H7 (cell line): ENCODE measurements at places on chromosomes 2 and 18.
A peak's percentile ranks its signal among the peaks of the same experiment; 100 is the strongest.

GRCh38 chr2:182822733-182823132 is 43.7 kb downstream of the FRZB start:
- DNase-seq: no peak

DNA sequence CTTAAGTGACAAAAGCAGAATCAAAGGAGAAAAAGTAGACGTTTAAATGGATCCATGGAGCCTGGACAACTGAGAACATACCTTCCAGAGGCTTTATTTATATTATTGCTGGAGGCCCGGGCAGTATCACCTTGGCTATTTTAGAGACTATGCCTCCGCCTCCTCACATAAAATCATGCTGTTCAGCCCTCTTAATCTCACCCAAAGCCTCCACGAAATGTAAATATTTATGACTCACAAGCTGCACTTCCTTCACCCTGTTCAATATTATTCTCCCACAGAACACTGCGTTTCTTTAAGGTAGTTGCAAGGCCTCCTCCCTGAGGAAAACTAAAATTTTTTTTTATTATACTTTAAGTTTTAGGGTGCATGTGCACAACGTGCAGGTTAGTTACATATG is 478.6 kb upstream of the ACVR2A start:
- DNase-seq: no peak

- peak; percentile 45 for DNase-seq
These were observed 624 bp upstream of the MAP4K3 start for GRCh38 chr2:39437522-39438296.

DNA sequence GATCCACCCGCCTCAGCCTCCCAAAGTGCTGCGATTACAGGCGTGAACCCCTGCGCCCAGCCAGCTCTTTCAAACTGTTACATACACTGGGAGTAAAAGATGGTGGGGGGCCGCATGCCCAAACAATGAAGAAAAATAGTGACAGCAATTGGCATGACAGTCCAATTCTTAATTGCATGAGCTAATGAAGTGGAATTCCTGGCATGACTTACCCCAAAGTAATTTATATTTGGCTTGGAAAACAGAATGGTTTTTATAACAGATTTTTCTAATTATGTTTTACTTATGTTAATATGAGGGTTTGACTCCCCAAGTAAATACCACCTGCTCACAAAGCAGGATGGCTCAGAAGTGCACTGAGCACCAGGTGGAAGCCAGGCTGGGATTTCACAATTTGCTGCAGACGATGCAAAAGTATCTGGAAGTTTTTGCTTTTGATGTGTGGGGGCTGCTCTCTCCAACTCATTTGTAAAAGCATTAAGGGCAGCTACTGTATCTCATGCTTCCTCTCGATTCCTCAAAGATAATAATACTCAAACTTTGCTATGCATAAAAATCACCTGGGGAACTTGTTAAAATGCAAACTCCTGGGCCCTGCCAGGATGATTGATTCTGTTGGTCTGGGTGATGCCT is 24.0 kb upstream of the ATG16L1 start:
- no peak for DNase-seq

- DNase-seq: no peak
These were observed 104.9 kb downstream of the ANKRD44 start for GRCh38 chr2:197205585-197206215.

DNA sequence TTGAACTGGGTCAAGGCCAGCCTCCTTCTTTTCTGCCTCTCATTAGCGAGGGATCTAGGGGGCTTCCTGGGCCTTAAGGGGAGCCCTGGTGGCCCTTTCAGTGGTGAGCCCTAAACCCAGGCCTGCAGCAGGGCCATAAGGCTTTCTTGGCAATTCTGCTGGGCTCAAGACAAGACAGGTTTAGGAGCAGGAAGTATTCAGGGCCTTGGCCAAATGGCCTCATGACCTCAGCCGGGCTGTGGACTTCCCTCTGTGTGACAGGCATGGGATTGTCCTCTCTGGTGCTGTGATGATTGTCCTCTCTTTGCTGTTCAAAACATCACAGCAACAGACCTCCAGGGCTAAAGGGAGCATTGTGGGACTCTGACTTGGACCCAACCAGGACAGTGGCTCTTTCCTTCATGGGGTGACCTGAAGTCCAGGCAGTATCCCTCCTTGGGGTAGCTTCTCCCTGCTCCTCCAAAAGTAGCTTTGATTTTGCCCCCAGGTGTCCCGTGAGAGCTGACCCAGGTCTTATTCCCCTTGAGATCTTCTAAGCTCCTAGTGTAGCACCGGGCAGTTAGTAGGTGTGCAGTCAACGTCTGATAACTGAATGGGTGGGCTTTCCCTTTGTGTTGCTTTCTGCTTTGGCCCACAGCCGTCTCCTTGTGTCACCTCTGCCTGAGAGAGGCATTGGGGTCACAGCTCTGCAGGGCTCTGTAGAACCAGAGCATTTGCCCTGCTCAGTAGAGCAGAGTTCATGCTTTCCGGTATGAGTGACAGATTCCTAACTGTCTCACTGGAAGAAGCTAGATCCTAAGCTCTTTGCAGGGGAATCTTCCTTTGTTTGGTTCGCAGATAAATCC is 14.7 kb downstream of the FOSL2 start:
- DNase-seq: no peak

- no peak for DNase-seq
These were observed 10.3 kb upstream of the PAPOLG start for GRCh38 chr2:60745761-60746160.

DNA sequence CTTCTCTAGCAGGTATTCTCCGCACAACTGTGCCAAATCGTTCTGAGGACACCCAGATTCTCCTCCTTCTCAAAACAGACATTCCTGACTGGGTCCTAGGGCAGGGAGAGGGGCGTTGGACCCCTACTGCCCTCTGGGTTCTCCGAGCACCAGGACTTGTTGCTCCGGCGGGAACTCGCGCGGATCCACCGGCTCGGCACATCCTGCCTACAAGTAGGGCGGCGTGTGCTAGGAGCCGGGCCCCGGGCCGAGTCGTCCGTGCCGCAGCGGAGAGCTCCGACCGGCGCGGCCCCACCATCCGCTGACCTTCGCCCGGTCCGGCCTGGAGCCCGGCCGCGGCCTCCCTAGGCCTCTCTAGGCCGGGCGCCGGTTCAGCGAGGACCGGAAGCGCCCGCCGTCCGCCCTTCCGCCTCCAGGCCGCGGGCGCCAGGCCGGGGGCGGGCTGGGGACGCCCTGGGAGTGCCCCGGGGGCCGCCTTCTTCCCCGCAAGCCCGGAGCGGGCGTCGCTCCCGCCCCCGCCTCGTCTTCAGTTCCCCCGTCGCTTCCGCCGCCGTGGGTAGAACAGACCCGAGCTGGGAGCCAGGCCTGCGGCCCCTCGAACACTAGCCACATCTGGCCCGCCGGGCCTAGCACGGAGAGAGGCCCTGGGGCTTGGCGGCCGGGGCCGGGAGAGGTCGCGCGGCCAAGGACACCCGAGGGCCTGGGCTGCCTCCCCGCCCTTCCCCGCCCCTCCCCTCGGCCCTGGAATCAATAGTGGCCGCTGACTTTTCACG is 7.6 kb upstream of the ONECUT2 start:
- peak; percentile 87 for DNase-seq

GRCh38 chr18:79846936-79847557 is 49.3 kb downstream of the KCNG2 start:
- DNase-seq: peak; percentile 32

- no peak for DNase-seq
These were observed 41.8 kb upstream of the CDC42EP3 start for GRCh38 chr2:37713258-37713700.

DNA sequence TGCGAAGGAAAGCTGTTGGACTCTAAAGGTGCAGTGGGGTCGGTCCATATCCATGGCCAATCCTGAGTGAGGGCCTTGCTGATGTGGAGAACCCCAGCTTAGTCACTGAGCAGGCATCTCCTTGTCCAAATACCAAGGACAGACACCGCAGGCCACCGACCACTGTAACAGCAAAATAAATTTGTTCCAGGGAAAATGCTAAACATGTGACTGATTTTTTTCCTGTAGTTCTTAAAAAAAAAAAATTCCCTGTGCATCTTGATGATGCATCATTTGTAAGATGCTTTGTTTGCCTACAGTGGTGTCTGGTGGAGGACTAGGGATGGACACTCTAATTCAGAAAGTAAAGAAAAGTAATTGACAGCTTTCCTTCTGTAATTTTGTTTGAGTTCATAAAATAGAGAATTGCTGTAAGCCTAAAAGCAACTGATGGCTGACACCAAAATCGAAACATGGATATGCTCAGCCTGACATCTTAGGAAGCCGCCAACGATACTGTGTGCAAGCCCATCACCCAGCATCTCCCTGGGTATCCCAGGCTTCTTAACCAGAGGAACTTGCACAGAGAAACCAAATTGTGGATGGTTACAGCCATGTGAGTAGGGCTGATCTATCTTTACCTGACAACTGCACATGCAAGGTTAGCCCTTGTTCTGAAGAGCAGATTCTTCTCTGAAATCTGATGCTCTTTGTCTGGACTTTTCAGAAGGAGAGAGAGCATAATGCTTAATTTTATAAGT is 188.6 kb downstream of the ARL4C start:
- no peak for DNase-seq

DNA sequence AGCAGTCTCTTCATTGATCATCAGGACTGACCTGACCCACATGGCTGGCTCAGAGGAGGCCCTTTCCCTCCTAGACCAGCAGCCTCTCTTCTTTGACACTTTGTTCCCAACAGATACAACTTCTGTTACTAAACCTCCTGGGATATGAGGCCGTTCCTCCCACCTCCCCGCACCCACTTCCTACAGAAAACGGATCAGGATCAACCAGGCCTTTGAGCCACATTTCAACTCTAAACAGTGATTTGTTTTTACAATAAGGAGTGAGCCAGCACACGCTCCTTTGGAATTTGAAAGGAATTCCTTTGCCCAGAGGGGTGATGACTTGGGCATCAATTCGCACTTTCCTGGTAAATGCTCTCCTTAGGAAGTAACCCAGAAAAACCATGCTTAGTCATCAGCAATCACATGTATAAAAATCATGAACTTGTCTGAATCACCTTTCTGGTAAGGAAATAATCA is 180.4 kb downstream of the FAM124B start:
- no peak for DNase-seq

DNA sequence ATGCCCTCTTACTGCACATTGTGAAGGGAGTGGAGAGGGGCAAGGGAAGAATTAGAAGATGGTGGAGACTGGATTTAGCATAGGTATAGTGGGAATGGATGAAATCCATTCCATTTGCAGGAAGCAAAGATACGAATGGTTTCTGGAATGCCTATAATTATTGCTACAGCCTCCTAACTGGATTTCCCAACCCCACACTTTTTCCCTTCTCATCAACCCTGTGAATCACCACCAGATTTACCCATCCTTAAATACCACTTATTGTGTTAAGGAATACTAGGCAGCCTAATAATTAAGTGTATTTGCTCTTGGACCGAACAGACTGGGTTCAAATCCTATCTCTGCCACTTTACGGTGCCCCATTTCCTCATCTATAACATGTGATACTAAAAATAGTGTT is 39.3 kb upstream of the CREB1 start:
- DNase-seq: no peak

- DNase-seq: peak; percentile 76
These were observed at the start of the genes METTL4 and NDC80 for GRCh38 chr18:2571200-2572170. TSS of gene METTL4 (minus strand) at chr18:2571505. CDS start at chr18:2567216, 4,289 bp downstream. TSS of gene NDC80 (plus strand) at chr18:2571557. CDS start at chr18:2572986, 1,429 bp downstream.

- no peak for DNase-seq
These were observed 326.1 kb downstream of the PARD3B start for GRCh38 chr2:204871231-204871953.
